ENCODE measurements at places on chromosomes 12 and 14. TPM values are rescaled to one million over a fixed set of nuclear protein-coding genes. Genes with fewer than 3 reads are reported as not detected.

GRCh38 chr12:18681818-18682217 lies 56.0 kb downstream of the PLCZ1 start:
- no peak for DNase-seq

DNA sequence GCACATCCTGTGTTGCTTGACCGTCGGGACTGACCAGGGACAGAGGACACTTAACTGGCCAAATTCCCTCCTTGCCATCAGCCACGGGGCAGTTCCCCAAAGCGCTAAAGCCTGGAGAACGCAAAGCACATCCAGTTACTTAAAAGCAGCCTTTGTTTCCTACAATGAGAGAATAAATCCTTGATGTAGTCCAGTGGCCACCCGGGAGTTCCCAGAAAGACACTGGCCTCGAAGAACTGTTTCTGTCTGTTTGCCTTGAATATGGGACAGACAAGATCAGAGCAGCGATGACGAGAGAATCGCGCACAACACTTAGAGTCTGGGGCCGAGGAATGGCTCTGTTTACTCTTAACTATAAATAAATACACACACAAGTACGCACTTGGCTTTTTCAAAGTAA lies 102.2 kb downstream of the TNFAIP2 start:
- no peak for DNase-seq

DNA sequence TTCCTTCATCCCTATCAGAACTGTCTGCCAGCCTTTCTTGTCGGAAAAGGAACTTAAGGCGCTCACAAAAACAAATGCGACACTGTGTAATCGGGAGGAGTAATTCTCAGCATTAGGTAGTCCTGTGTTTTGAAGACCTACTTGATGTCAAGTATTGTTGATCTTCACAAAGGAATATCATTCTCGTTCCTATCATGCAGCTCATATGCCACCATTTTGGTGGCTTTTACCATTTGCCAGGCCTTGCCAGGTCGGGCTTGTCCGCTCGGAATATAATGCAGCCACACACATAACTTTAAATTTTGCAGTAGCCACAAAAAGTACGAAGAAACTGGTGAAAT lies 903 bp upstream of the PPP4R3A start:
- DNase-seq = peak; percentile 58

The KIF26A gene
- not detected for total RNA-seq

- peak; percentile 47 for DNase-seq
Observed at GRCh38 chr14:71467361-71467811, 464.8 kb upstream of the RGS6 start.

DNA sequence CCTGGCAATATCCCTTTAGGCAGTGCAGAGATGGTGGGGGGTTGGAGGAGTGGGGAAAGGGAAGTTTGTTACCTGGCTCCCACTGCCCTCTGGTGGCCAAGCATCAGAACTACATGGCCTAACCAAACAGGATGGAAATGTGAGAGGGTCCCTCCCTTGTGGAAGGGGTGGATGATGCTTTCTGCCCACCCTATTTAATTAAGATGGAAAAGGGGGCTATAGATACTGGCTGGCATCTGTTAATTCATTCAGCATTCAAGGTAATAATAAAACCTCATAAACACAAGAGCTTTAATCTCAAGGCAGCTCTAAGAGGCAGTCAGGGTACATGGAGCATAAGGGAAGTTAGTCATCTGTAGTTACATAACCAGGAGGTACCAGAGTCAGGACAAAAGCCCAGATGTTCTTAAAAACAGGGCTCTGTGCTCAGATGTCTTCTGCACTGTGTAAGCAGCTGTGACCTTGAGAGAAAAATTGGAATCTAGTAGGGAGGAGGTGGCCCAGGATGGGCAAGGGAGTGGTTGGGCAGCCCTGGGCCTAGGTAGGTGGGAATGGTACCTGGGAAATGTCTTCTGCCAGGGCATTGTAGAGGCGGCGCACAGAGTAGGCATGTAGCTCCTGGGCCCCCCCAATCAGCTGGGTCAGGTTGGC lies 4.6 kb downstream of the AP1G2 start:
- DNase-seq = peak; percentile 60

The MYO1H gene
- total RNA-seq = not detected

DNA sequence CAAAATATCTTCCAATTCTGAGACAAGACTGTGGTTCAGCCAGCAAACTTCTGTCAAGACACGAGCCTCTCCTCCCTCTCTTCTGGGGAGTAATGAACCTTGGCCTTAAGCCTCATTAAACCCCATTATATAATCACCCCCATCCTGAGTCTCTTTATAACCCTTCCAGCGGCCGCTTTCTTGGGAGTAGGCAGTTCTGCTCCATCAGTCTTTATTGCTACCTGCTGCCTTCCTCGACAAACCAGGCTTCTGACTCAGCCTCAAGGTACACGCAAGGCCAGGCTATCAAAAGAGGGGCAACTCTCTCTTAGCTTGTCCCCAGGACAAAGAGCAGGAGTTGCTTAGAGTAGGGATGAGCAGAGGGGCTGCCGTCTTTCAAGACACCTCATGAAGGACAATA lies 300.8 kb upstream of the NOS1 start:
- DNase-seq = no peak

DNA sequence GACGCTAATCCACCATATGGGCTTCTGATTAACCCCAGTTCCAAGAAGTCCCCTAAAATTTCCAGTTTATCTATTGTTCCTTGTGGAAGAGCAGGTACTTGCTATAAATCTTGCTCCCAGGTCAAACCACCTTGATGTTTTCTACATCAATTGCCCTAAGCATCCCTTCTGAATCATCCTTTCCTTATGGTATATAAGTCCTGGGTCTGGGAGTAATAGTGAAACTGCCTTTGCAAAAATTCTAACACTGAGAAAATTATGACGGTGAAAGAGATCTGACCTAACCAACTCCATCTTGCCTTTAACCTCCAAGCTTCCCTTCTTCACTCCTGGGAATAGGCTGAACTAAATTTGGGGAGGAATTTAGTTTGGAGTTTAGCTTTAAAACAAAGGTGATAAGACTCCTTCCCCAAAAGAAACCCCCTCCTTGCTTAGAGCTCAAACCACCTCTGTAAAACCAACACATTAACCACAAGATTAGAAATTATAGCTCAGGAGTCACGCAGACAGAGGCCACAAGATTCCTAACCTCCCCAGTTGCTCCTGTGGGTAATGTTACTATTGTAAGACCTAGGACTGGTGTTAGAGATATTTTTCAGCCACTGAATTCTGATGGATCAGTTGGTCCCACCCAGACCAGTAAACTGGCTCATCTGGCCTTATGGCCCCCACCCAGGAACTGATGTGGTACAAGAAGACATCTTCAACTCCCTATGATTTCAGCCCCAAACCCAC lies 33.8 kb upstream of the DTX1 start:
- no peak for DNase-seq

DNA sequence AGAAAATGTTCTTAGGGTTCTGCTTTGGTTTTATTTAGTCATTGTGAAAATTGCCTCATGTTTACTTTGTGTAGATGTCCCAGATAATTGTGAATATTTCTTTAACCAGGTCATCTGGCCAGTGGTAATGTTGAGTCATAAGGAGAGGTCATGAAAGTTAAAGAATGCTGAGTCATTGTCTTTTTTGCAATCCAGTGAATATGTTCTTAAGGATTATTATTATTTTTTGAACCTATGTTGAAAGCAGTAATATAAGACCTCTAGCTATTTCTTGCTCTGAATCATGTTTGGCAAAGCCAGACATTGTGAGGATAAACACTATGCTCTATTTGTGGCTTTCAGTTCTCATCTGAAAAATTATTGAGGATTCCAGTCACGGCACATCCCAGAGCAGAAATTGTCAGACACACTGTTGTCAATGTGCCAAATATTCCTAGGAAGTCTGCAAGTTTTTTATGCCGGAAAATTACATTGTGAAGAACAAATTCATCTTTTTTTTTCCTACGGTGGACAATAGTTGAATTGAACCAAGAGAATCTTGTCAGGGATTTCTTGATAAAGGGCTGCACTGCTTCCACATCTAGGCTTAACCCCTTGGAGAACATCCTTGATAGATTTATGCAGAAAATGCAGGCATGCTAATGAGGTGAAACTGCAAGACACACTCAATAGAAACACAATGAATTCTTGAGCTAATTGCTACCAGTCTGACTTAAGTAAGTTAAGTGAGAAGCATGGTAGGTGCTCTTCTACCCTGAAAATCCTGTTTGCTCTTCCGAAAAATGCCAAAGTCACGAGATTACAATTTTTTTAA lies 369.6 kb downstream of the ATP23 start:
- peak; percentile 99 for DNase-seq

DNA sequence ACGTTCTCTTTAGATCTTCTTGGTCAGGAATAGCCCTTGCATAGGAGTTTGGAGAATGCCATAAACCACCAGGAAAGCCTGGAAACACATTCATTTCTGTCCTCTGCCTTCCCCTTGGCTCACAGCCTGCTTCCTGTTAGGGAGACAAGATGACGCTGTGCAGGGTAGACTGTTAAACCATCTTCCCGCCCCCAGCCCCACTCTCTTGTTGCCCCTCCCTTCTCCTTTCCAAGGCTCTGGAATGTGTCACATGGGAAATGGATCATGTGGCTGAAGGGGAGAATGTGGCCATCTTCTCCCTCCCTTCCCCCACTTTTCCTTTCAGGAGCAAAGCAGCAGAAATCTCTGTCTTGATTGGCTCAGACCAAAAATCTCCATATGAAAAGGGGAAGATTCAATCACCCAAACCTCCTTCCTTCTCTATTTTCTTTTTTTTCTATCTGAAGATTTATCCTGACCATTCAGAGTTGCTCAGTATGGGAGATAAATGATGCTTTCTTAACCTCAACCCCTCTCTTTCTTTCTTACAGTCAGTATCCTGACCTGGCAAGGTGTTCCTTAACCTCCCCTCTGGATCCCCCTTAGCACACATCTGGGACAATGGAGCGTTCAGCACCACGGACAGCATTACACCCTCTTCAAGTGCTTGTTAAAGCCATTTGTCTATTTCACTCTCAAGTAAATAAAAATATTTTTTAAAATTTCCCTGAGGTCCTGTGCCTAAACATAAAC lies 11.4 kb downstream of the GPR19 start:
- peak; percentile 58 for DNase-seq

The MFAP5 gene
- total RNA-seq = 220 TPM

GRCh38 chr12:47360771-47361388 lies 281.1 kb upstream of the AMIGO2 start:
- no peak for DNase-seq

GRCh38 chr14:91350813-91351511 lies 66.7 kb downstream of the CCDC88C start:
- no peak for DNase-seq

The PTGDR gene
- total RNA-seq = 1.8 TPM

GRCh38 chr14:95267306-95267705 lies 52.4 kb downstream of the CLMN start:
- DNase-seq = no peak

GRCh38 chr14:44388306-44388705 lies 118.8 kb downstream of the FSCB start:
- no peak for DNase-seq

GRCh38 chr12:94263905-94264561 lies 115.7 kb downstream of the PLXNC1 start:
- DNase-seq = peak; percentile 11

- DNase-seq = peak; percentile 9
Observed at GRCh38 chr12:38934686-38935085, 29.3 kb upstream of the CPNE8 start.

DNA sequence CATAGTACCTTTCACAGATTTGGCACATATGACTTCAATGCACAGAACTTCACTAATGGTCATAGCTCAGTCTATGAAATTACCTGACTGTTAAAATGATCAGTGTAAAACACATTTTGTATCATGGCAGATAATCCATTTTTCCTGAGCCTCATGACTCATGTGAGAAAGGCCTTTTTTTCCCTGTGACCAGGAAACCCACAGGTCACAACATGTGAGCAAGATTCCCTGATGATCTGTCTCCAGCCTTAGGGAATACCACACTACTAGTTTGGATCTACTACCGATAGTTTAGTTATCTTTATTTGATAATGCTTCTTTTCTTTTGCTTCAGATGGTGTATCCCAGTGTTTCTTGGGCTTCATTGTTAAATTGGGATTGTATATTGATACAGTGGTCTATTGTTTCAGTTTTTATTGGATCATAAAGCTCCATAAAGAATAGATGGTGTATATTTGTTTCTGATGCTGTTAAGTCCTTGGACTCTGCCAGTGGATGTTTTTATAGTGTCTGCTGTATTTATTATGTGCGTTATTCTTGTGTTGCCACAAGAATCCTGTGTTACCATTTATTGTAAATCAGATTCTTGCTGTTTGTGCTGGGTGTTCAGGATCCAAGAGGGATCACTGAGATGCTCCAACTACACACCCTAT lies 248.7 kb upstream of the PELI2 start:
- no peak for DNase-seq

- DNase-seq = no peak
Observed at GRCh38 chr12:26767116-26767515, 65.9 kb downstream of the ITPR2 start.

- DNase-seq = no peak
Observed at GRCh38 chr12:101592921-101593320, 1.9 kb upstream of the MYBPC1 start.

DNA sequence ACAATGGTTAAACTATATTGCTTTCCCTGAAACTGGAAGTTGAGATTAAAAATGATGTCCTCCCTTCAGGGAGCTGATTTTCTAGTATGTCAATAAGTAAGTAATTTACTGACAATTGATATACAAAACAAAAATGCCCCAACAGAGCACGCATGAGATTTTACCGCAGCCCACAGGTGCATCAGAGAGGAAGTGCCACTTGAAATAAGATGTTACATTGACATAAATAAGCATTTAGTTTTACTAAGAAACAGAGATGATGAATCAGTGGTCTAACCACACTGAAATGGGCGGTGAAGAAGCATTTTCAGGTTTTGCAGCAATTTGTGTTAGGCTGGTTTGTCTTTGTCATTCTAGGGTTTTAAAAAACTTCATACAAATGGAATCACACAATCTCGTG lies 8.8 kb upstream of the CLECL1 start:
- DNase-seq = no peak

The TMEM30B gene
- 3.8 TPM for total RNA-seq

GRCh38 chr14:59275668-59276067 lies 87.2 kb downstream of the DAAM1 start:
- DNase-seq = peak; percentile 92

The SLC5A8 gene
- not detected for total RNA-seq

DNA sequence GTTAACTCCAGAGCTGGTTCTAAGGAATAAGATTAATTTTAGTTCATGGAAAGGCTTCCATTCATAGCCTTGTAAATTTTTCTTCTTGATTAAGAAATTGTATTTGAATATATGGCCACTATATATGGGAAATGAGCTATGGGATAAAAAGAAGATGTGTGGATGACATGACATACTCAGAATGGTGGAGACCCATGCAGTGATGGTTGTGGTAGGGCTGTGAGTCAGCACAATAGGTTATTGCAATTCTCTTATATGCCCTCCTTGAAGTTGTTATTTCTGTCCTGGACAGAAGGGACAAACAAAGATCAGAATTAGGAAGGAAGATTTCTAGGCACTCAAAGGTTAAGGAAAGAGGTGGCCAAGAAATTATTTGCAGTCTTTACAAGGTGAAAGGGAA lies 21.5 kb downstream of the RASSF9 start:
- no peak for DNase-seq

The OR6C2 gene
- total RNA-seq = not detected
